ENCODE measurements at places on chromosomes 2 and 18. TPM values are rescaled to one million over a fixed set of nuclear protein-coding genes. Genes with fewer than 3 reads are reported as not detected.

The CYP1B1 gene
- total RNA-seq = 56.9 TPM

The RBM44 gene
- total RNA-seq = 0.09 TPM

The TEX44 gene
- not detected for total RNA-seq

The SULT1C4 gene
- total RNA-seq = not detected

The CDK15 gene
- not detected for total RNA-seq

The ACADL gene
- total RNA-seq = 0.28 TPM

The SERPINB4 gene
- total RNA-seq = 5.0 TPM

Data from airway epithelial cell (primary cell).